Cardiac septum (tissue), 1 donor: ENCODE measurements at places on chromosomes 6 and 20. TPM values are rescaled to one million over a fixed set of nuclear protein-coding genes. Genes with fewer than 3 reads are reported as not detected.

GRCh38 chr20:45109634-45110033 is 5.3 kb downstream of the WFDC5 start:
- no peak for DNase-seq

The BMP7 gene
- 2.7 TPM for total RNA-seq

The LRRN4 gene
- total RNA-seq: 0.11 TPM

The GSTA3 gene
- not detected for total RNA-seq

DNA sequence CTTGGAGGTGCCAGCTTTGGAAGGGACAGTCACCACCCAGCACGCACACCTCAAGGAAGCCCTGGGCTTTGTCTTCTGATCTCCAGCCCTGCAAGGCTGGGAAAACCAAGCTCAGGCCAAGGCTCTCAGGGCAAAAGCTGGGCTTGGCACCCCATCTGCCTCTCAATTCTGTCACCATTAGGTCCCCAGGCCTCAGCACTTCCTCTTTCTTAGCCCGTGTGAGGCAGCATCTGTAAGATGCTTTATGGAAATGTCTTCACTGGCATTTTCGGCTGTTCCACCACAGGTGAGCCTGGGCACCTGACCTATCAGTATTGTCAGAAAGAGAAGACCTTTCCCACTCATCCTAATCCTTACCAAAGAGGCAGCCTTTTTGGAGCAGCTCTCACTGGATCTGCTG is 24.6 kb downstream of the GMEB2 start:
- DNase-seq: no peak

DNA sequence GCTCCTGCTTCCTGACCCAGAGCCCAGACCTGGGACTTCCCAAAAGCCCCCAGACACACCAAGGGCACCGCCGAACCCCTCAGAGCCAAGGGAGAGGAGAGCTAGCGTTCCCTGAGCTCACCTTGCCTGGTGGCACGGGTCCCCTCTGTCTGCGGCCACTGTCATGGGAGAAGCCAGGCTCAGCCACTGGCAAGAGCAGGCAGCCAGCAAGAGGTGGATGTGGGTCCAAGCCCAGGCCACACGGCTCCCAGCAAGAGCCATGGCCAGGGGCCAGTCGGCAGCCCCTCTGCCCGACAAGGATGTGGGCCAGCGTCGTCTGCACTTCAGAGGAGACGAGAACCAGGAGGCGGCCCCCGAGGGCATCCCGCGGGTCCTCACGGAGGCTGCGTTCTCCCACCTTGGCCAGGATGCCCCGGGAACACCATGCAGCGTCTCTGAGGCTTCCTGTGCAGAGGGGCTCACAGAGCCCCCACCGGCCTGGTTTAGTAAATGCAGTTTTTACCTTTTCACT is 2.2 kb upstream of the PPDPF start:
- DNase-seq: no peak
